HepG2 (cell line): ENCODE measurements at places on chromosomes 12 and 14. TPM values are rescaled to one million over a fixed set of nuclear protein-coding genes. Genes with fewer than 3 reads are reported as not detected.
A peak's percentile ranks its signal among the peaks of the same experiment; 100 is the strongest.

Gene AMN
- total RNA-seq: 8.2 and 33.1 TPM in 2 replicates

Gene GALNT6
- total RNA-seq: 0.87 and 1.1 TPM in 2 replicates

DNA sequence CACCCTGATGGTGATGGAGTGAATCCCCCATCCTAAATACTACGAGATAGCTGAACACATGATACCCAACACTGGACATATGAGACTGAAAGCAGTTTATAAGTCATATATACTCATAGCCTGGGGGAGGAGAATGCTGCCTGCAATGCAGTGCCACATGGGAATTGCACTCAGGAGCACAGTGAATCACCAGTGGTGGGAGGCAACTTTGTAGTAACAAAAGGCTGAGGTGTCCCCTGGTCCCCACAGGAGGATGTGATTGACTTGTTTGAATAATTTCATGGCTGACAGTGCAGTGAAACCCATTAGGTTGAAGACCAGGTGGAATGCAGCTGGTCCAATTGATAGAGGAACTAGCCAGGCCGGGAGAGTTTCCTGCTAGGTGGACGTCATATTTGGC, 20.2 kb downstream of the CCDC38 start:
- DNase-seq: no peak

Gene ACRBP
- not detected in 2 replicates for total RNA-seq

Gene SYT10
- total RNA-seq: not detected in 2 replicates

DNA sequence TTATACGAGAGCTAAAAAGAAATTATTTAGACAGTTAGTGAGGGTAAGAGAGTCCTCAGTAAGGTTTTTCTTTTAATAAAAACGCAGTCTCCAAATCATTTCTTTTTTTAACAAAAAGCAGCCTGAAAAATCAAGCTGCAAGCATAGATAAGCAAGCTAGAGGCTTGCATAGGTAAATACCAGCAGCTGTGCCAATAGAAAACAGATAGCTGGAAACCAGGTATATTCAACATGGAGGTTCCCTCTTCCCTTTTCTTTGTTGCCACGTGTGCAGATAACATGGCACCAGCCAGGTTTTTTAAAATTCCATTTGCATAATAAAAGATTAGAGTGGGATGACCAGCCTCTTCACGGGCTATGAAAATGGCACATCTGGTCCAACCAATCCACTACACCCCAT, 6.1 kb upstream of the PRKAB1 start:
- DNase-seq: no peak

Gene GNB3
- total RNA-seq: 0.17 and 1.3 TPM in 2 replicates

- no peak for DNase-seq
These were observed 31.9 kb downstream of the KCNMB4 start for GRCh38 chr12:70398002-70398401.

Gene COL2A1
- 9.2 and 38.3 TPM in 2 replicates for total RNA-seq

DNA sequence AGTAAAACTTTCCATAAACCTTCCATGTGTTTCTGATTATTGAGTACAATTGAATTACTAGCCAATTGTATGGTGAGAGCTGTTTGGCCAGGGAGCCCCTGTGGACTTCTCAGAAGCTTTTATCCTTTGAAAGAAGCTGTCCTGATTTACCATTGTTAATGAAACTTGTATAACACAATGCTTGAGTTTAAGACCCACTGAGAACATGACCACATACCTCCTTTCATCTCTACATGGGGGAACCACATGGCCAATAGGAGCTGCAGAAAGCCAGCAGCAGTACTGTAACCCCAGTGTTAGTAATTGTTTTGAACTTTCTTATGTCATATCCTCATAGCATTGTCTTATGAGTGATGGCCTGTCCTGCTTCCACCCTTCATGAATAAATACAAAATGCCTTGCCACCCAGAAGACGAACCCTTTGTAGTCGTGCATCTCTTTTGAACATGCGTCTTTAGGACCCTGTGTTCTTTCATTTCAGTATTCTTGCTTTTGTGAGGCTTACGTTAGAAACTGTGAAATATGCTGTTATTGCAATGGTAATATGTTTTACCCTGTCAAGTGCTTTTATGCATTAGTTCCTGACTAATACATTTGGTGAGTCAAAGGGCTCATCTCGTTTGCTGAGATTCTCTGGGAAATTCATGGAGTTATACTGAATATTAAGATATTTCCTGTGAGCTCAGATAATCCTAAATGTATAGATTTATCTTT, 815.7 kb downstream of the NRXN3 start:
- DNase-seq: no peak

DNA sequence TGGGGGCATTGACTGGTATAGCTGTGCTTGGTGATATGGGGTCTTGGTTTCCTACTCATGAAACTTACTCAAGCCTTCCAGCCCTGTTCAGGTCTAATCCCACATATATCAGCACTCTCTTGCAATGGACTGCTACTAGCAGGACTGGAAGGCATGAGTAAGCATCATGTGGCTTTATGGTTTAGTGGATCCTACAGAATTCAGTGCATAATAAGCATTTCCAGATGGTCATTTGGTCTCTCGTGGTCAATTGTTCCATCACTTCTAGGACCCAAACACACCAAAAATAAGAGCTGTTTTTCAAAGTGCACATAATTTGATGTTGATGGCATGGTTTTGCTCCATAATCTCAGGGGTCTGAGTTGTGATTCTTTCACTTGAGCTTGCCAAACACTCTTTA, 114.4 kb downstream of the LMNTD1 start:
- DNase-seq: no peak

DNA sequence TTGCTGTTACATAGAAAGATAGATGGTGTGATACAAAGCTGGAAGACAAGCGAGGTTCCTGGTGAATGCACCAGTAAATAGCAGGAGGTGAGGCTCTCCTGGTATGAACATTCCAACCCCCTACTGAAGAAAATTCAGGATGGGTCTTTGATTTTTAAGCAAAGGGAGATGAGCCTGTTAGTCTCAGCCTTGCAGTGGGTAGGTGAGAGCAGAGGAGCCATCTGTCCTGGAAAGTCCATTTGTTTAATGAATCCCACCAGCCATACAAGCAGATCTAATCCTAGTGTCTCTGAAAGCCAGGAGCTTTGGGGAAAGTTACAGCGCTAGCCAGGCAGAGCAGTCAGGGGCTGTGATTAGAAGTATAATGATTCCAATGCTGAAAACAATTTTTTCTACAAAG, 234.8 kb upstream of the FOXN3 start:
- DNase-seq: no peak

- no peak for DNase-seq
These were observed 2.4 kb upstream of the DYNC1H1 start for GRCh38 chr14:101961746-101962502.

Gene TPPP2
- total RNA-seq: 0.58 and 0.63 TPM in 2 replicates

DNA sequence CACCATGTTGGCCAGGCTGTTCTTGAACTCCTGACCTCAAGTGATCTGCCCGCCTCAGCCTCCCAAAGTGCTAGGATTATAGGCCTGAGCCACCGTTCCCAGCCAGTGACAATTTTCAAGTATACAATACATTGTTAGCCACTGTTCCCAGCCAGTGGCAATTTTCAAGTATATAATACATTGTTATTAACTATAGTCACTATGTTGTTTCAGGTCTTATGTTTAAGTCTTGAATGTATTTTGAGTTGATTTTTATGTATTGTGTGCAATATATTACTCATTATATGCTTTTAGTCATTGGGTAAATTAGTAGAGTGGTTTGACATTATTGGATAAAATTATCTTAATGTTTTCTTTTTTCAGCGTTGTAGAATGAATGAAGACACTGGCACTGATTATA, 13.0 kb upstream of the ZNF410 start:
- no peak for DNase-seq

DNA sequence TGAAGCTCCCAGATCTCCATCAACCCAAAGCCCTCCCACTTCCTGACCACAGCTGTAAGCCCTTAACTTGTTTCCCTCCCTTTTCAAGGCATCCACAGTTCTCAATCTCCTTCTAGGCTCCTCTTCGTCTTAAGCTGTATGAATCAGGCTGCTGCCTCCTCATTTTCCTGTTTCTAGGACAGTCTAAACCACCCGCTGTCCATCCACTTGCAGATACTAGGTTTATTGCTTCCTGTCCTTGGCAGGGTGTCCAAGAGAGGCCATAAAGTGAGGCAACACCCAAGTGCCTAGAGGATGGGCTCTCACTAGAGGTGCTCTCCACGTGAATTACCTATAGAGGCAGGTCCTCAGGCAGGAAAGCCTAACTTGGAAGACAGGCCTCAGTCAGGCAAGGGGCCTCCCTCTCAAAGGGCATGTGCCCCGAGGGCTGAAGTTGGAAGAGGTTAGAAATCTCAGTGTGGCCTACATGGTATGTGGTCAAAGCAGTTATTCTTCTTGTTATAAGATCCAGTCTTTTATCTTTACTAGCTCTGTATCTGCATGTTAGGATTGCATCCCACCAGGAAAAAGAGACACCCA, 8.8 kb upstream of the TMEM106C start:
- no peak for DNase-seq

GRCh38 chr12:48037267-48037915, 33.1 kb upstream of the COL2A1 start:
- DNase-seq: peak; percentile 52

Gene TRPV4
- total RNA-seq: 0.35 and 0.66 TPM in 2 replicates

Gene SIX1
- 6.5 and 6.8 TPM in 2 replicates for total RNA-seq

Gene POTEG
- total RNA-seq: not detected in 2 replicates

- DNase-seq: no peak
These were observed 69.2 kb downstream of the NOVA1 start for GRCh38 chr14:26528415-26529182.

DNA sequence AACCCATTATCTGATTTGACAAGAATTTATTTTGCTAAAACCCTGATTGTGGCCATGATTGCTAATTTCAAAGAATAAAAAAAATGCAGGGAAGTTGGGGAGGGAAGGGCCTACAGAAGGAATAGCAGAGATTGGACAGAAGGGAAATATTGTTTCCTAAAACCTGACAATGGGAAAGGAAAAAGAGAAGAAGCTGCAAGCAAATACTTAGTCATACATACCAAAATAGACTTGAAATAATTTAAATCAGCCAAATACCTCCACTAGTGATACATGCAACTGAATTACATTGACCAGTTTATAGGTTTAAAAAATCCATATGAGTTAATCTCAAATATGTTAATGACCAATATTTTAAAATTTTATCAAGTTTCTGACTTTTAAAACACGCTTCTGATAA, 75.1 kb downstream of the PELI2 start:
- DNase-seq: no peak

DNA sequence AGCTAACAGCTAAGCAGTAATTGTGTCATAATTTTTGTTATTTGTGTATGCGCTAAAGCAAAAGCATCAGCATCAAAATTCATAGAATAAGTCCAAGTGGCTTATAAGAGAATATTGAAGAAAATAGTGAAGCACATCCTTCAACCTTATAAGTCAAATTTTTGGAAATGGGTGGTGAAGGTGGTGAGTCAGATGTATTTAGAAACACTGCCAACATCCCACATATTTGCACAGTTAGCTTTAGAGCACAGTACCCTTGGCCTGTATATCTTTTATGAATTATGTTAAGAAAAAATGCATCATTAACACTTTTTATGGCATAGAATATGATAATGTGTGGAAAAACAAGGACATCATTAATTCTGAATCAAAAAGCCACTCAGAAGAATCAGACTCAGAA, 8.0 kb downstream of the SYT10 start:
- no peak for DNase-seq

DNA sequence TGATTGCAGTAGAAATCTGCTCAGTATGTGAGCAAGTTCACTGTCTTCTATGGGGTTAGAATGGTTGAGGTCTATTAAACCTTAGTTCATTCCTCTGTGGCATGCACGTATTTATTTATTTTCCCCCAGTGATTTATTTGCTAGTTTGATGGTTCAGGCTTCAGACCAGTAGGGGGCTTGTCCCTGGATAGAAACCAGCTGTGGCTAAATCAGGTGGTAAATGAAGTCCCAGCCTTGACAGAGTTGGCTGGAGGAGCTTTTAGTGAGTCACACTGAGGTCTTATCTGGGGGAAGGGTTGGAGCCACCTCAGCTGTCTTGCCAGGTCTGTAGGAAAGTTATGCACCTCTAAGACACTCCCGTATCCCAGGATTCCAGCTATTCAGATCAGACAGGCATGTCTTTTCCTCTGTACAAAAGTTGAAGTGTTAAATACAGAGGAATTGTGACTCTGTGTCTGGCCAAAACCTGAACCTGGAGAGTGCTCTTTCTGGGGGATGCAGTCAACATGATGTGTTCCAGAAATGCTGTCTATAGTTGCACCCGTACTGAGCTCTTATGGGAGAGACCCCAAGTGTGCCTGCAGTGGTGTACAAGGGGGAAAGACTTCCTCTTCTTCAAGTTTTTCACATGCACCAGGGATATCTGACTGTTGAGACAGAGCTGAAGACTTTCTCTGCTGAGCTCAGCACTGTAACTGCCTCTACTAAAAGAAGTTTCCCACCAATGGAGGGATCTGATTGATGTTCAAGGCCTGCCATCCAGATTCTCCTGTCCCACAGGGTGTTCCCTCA, 1322.1 kb downstream of the TMEM121 start:
- peak; percentile 56 for DNase-seq

GRCh38 chr12:116336542-116337065, 59.1 kb upstream of the MED13L start:
- no peak for DNase-seq

Gene TAS2R31
- total RNA-seq: 1.0 and 6.5 TPM in 2 replicates

- DNase-seq: no peak
These were observed 436 bp downstream of the ASB2 start for GRCh38 chr14:93975791-93976476.

DNA sequence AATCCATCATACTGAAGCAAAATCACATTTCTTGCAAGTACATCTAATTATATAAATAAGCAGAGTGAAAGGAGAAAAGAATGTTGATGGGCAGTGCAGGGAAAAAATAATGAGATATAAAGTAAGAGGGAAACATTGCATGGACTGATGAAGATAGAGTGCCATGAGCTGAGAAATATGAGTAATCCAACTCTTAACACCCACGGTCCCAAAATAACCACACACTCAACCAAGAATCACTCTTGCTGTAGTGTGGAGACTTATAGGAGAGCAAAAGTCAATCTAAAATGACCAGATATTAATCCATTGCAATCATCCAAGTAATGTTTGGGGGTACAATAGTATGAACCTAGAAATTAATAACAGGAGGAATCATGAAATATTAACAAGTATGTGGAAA, 40.2 kb downstream of the MYF5 start:
- no peak for DNase-seq

DNA sequence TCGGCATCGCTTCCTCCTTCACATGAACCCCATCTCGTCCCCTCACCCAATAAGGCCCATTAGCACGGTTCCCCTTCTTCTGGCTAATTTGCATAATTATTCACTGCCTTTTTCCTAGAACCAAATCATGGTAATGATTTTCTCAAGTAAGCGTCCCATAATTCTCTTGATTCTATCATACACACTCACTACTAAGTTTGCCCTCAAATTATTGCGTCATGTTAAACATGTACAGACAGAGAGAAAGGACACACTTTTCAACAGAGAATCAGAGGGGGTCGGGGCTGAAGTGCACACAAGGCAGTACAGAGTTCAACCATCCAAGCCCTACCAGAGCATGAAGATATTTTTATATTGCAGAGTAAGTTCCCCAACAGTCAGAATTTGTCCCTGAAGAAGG, 256.6 kb downstream of the FOXN3 start:
- peak; percentile 55 for DNase-seq

Gene CDCA3
- total RNA-seq: 51.9 and 56.5 TPM in 2 replicates

Gene CLEC4C
- total RNA-seq: not detected in 2 replicates

Gene CISTR
- not detected in 2 replicates for total RNA-seq

Gene KRT83
- not detected in 2 replicates for total RNA-seq

Gene PLEKHG7
- not detected in 2 replicates for total RNA-seq

- DNase-seq: no peak
These were observed 218.3 kb upstream of the CNTN1 start for GRCh38 chr12:40473962-40474361.
